ENCODE measurements at places on chromosomes 1 and 21.

DNA sequence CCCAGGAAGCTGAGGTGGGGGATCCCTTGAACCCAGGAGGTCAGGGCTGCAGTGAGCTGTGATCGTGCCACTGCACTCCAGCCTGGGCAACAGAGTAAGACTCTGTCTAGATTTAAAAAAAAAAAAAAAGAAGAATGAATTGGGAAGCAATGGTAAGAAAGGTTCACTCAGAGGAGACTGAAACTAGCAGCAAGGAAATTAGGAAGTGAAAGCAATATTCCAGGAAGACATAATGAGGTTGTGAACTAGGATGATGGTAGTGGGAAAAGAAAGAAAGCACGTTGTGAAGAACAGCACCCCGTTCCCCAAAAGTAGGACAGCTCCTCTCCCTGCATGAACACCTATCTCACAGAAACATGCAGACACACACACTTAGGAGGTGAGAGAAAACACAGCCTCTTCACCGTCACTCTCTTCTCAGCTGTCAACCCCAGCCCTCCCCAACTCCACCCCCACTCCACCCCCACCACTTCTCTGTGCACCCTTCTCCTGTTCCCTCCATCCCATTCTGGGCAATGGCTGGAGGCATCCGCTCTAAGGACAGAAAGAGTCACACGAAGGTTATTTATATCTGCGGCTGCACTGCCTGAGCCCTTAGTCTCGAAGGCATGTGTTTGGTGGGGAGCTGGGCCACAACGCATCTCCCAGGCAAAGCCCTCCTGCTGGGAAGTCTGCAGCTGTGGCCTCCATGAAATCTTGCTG is 101.8 kb upstream of the LPGAT1 start:
- DNase-seq, result no peak

DNA sequence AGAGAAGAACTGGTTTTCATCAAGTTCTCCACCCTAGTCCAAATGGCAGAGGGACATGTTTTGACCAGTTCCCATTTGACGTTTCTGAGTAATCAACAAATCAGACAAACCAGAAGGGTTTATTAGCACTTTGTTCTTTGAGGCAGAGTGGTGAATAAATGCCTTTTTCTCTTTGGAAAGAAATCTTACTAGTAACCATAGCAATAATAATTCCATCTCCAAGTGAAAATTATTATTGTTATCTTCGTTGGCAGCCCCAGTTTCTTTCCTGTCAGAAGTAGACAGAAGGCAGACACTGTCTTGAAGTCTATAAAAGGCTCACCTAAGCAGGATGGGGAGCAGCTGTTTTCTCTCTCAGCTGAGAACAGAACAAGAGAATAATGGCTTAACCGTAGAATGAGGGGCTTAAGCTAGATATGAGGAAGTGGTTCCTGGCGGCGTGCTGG is 391.6 kb downstream of the PBX1 start:
- no peak for DNase-seq

- DNase-seq, result no peak
Measured at GRCh38 chr1:225825078-225825477, 15.2 kb downstream of the EPHX1 start.

DNA sequence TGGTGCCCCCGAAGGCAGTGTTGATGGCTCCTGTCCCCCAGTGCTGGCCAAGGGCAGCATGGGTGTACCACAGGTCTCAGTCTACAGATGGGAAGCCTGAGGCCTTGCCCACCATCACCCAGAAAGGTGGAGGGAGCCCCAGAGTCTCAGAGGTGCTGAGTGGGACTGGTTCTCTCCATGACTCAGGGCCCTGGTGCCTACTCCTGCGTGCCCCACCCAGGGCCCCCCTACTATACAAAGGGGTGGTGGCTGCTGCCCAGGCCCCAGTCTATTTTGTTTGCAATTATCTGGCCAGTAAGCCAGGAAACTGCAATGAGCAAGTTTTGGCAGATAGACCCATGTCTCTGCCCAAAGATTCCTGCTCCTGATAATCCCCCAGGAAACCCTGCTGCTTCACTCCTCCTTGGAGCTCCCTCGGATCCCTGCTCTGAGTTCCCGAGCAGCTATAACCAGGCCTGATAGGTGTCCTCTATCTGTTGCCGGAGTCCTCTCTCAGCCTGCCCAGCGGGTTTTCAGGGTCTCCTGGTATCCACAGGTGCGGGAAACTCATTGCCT is 41.7 kb downstream of the EDN2 start:
- no peak for DNase-seq

GRCh38 chr1:47803815-47804501 is 193.2 kb downstream of the TRABD2B start:
- DNase-seq, result no peak

GRCh38 chr1:20354610-20355009 is 63.9 kb downstream of the VWA5B1 start:
- no peak for DNase-seq

GRCh38 chr1:207698822-207699483 is 52.9 kb upstream of the CD46 start:
- no peak for DNase-seq

- DNase-seq, result no peak
Measured at GRCh38 chr1:202250982-202251381, 57.4 kb downstream of the LGR6 start.

- no peak for DNase-seq
Measured at GRCh38 chr1:15137809-15138208, 15.7 kb upstream of the TMEM51 start.

DNA sequence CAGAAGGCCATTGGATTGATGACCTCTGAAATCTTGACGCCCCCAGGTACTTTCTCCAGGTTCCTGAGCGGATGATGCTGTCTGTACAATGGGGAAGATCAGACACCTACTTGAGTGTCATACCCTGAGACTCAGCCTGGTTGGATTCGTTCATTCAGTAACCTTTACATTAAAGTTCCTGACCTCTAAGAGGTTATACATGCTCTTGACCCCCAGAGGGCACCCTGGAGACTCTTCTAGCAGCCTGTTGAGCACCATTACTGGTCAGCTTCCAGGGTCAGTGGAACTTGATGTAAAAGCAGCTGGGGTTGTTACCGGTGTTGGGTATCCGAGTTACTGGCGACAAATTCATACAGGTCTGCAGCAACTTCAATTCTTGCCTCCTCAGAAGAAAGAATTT is 114.3 kb upstream of the ZNF678 start:
- DNase-seq, result no peak

DNA sequence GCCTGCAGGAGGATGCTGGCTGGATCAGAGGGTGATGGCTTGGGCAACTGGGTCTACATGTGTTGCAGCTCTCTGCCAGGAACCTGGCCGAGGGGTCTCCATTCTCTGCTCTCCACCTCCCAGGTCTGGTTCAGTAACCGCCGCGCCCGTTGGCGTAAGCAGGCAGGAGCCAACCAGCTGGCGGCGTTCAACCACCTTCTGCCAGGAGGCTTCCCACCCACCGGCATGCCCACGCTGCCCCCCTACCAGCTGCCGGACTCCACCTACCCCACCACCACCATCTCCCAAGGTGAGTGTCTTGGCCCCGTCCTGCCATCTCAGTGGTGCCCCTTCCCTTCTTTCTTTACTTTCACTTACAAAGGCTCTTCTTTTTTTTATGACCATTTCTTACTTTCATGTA is 69.9 kb downstream of the PAX7 start:
- no peak for DNase-seq

- DNase-seq, result no peak
Measured at GRCh38 chr1:1806890-1807289, 28.6 kb upstream of the NADK start.

GRCh38 chr1:109532365-109533136 is 7.1 kb upstream of the GPR61 start:
- peak; percentile 87 for DNase-seq

DNA sequence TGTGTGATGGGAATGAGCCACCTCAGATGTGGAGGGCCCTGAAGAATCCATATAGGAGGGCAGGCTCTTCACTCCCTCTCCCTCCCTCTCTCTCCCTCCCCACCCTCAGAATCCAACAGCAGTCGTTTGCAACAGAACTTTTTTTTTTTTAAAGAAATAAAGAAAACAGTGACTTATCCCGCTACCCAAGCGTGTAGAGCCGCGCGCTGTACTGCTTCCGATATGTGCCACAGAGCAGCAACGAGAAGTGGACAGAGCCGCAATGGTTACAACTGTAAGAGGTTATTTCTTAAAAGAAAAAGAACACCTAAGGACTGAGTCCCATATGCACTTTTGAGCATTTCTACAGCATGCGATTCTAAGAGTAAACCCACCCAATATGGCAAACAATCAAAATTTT is 7.4 kb upstream of the NADK start:
- no peak for DNase-seq

- DNase-seq, result no peak
Measured at GRCh38 chr1:47469390-47469759, 31.5 kb downstream of the FOXD2 start.

DNA sequence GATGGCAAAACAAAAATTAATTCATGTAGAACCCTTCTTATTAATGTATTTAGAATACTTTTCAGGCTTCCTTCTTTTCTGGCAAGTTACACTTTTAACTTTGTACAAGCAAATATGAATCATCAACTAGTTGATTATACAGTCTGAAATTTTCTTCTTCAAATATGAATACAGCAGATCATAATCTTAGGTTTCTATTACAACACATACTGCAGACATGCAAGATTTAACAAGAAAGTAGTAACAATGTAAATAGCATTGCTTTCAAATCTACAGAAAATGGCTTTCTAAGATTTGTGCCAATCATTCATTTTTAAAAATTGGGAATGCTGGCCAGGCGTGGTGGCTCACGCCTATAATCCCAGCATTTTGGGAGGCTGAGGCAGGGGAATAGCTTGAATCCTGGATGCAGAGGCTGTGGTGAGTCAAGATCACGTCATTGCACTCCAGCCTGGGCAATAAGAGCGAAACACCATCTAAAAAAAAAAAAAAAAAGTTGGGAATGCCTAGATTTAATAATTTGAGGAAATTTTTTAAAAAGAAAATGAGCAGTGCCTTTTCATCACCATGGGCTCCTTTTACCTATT is 68.4 kb upstream of the DPYD start:
- no peak for DNase-seq

DNA sequence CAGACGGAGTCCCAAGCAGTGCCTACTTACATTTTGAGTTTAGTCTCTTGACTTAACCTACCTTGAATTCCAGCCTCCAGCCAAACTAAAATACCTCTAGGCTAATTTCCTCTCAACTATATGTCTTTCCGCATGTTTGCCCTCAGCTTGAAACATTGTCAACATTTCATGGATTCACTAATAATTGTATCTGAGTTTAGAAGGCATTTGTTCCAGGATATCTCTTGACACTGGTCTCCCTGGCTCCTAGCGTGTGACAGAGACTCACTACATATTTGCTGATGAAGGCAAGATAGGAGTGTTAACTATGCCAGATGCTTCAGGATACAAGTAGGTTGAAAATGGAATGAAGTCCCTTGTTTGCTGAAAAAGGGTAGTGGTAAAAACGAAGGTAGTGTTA is 136.1 kb downstream of the GREM2 start:
- no peak for DNase-seq

- no peak for DNase-seq
Measured at GRCh38 chr1:10897981-10898728, 101.7 kb upstream of the CASZ1 start.

DNA sequence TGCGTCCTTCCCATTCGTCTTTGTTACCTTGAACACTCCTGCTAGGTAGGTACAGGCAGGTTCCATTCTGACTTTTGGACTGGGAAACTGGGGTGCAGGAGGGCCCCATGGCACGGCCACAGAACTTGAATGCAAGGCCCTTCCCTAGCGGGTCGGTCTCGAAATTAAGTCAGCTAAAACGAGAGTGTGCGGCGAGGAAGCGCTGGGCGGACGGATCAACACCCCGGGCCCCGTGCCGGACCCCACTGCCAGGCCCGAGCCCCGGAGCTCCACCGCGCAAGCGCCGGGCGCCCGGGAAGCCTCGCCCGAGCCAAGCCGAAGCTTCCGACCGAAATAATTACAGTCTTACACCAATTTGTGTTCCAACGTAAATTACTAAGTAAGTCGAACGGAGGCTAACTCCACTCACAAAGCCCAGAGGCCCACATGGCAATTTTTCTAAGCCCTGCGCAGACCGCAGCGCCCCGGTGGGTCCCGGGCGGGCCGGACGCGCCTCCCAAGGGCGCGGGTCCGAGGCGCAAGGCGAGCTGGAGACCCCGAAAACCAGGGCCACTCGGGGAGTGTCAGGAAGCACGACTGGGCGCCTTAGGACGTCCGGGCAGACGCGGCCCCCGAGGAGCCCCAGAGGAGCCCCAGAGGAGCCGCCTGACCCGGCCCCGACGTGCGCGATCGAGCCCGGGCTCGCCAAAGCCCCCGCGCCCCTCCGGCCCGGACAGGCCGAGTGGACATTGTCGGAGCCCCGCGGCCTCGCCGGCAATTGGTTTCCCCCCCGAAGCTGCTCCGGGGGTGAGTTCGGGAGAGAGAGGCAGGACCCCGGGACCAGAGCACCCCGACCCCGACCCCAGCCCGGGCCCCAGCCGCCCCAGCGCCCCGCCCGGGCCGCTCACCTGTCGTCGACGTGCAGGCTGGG is 624 bp downstream of the RIPK4 start:
- DNase-seq, result no peak

- DNase-seq, result peak; percentile 48
Measured at GRCh38 chr1:2311184-2312032, 79.9 kb downstream of the MORN1 start.

Data from activated CD4-positive, alpha-beta T cell treated with anti-CD3 and anti-CD28 coated beads for 1 hour (primary cell).